NCI-H526 (cell line): ENCODE measurements at places on chromosomes 4 and X.

DNA sequence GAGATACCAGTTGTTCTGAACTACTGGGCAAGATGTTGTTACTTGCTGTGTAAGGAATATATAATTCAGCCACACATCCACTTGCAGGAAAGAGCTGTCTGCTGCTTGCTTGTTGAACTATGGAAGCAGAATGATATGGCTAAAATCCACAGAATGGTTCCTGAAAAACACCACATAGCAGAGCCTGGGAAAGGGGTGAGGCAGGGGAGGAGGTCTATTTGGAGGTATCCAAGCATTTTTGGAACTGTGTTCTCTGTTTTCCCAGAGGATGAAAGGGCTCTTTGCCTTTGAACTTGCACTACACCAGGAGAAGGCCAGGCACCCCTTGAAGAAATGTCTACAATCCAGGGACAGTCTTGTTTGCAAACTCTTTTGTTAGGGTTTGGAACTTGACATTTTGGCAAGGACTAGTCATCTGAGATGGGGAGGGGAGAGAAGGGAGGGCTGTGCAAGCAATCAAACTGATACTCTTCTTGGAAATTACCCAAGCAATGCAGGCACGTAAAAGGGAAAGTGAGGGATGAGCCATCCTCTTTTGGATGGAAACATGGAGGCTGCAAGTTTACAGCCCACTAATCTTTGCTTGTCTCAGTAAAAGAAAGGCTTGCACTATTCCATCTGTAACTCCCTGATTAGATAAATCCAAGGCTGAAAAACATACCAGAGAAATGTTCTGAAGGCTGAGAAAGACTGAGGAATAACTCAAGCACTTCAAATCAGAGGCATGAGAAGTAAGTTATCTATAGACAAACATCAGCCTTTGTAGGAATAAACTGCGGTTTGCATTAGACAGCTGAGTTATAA, 141.0 kb downstream of the TSPAN5 start:
- DNase-seq = no peak

DNA sequence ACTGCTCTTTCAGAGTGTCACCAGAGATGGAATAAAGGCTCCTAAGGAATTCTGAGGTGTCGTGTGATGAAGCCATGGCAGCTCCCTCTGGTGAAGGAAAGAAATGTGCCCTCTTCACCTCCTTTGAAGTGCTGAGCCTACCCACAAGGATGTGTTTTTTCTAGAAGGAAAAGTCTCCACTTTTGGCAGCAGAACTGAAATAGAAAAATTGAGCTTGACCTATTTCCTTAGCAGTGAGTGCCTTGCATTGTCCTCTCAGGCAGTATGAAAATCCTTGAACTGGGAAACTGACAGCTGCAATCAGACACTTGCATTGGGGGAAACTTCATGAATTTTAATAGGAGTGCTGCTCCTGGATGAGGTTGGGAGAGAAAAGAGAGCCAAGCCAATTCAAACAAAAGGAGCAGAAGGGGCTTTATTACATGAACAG, 95.2 kb downstream of the DCLK2 start:
- peak; percentile 34 for DNase-seq

GRCh38 chrX:138929926-138930582, 218.5 kb upstream of the FGF13 start:
- DNase-seq = no peak

DNA sequence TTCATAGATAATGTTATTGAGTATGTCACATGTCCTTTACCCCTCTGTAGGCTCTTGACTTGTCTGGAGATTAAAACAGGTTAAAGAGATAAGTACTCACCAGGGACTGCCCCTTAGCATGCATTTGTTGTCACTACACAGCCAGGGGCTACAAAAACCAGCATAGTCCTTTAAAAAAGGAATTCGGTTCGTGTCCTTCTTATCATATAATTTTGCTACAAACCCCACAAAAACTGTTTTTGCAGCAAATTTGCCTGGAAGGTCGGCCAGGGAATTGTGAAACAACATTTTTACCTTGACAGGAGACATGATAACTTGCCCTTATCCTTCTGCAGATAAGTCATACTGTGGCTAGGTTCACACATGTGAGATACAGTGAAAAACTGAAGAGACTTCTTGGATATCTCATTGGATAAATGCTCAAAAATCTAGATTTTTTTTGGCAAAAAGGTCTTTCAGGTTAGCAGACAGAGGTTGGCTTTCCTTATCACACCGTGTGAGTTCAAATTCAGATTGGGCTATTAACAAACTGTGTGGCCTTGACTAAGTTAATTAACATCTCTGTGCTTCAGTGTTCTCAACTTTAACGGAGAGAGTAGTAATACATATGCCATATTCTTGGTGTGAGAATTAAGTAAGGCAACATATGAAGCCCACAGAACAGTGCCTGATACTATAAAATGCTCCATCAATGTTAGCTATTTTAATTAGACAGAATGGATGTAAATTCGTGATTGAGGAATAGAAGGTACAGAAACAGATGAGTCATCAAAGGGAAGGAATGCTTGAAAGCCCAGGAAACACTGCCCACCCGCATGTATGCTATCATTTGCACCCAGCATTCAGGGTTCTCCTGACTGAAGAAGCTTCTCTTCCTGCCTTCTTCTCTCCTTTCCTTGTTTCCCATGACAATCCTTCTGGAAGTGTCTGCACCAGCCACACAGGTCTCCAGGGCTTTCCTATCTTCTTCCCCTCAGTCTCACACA, 30.0 kb downstream of the FAM9C start:
- no peak for DNase-seq

DNA sequence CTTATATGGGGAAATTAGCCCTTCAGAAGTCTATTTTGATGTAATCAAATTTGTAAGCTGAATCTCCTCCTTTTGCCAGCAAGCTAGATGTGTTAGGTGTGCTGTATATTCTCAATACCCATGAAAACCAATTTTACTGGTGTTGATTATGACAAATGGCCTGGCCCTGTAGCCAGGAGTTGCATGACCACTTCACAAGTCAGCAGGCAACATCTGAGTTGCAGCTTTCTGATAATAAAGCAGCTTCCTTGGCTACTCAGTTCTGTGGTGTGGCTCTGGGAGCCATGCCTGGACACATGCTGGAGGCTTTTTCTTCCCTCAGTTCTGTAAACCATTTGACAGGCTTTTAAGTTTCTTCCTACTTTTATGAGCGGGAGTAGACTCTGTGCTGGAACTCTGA, 154.1 kb upstream of the CXCL13 start:
- DNase-seq = no peak

DNA sequence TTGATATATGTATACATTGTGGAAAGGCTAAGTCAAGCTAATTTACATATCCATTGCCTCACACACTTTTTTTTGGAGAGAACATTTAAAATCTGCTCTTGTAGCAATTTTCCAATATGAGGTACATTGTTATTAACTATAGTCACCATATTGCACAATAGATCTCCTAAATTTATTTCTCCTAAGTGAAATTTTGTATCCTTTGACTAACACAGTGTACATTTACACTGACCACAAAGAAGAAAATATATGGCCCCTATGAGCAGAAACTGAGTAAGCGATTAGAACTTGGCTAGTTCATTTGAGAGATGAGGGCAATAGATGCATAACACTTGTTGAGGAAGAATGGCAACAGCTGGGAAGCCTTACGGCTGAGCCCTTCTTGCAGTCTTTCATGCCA, 20.3 kb upstream of the GUCY1B1 start:
- DNase-seq = no peak

GRCh38 chr4:134189480-134189879, 12.1 kb downstream of the PABPC4L start:
- DNase-seq = no peak

GRCh38 chrX:129641941-129642340, 12.8 kb downstream of the APLN start:
- DNase-seq = no peak

- DNase-seq = no peak
Observed at GRCh38 chr4:159297091-159297490, 194.2 kb downstream of the RAPGEF2 start.

GRCh38 chr4:52015366-52015765, 4.8 kb downstream of the LRRC66 start:
- peak; percentile 17 for DNase-seq

DNA sequence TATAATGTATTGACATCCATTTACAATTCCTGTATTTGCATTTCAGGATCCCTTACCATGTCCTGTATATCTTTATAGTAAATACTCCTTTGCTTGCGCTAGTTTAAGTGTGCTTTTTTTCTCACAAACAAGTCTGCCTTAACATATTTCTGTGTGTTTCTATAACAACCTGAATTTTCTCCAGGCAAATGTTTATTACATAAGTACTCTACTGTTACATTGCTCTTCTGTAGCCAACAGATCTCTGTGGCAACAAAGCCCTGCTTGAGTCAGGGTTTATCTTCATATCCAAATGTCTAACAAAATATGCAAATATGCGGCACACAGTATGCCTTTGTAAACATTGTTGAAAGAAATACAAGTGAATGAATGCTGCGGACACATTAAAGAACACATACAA, 625.5 kb downstream of the TLL1 start:
- peak; percentile 99 for DNase-seq

- DNase-seq = no peak
Observed at GRCh38 chr4:53790286-53790685, 199.0 kb upstream of the LNX1 start.

DNA sequence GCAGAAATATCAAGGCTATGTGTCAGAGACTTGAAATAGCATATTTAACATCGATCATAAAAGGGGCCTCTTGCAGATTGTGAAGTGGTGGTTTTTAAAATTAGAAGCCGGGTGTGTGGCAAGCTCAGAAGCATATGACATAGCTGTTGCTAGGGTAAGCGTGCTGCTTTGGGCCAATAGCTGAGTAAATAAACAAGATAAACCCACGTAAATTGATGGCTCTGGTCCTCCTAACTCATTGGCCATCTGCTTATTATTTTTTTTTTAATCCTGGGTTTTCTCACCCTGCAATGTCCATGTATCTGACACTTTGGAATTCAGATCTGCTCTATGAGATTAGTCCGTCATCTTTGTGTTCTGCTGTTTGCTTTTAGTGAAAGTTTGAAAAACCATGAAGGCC, 32.6 kb upstream of the STOX2 start:
- DNase-seq = no peak

- no peak for DNase-seq
Observed at GRCh38 chrX:118780911-118781310, 42.7 kb upstream of the ZCCHC12 start.

- DNase-seq = no peak
Observed at GRCh38 chrX:9717376-9717775, 48.3 kb downstream of the GPR143 start.

DNA sequence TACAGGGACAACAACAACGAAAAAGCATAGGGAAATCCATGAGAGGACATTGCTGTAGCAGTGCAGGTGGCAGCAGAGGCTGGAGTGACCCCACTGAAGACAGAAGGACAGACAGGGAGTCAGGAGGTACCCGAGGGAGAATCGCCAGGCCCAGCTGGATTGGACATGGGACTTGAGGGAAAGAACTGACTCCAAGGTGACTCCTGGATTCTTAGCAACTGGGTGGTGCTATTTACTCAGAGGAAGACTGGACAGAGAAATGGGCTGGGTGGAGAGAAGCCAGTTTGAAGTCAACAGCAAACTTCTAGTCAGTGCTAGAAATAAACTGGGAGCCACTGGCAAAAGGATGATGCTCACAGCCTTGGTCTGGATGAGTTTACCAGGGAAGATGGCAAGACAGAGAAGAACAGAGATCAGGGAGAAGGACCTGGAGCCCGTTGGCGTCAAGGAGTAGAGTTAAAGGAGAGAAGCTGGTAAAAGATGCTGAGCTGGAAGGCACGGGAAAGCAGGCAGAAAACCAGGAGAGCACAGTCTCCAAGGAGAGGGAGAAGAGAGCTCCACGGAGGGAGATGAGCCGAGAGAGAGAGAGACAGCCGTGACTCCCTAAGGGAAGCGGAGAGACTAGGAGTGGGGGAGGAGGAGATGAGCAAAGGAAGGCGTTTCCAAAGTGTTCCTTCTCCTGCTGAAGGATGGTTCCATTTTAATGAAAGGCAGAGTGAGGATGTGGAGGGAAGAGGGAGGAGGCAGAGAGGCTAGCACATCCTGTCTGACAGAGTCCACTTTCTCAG, 119.4 kb downstream of the AFAP1 start:
- DNase-seq = no peak

DNA sequence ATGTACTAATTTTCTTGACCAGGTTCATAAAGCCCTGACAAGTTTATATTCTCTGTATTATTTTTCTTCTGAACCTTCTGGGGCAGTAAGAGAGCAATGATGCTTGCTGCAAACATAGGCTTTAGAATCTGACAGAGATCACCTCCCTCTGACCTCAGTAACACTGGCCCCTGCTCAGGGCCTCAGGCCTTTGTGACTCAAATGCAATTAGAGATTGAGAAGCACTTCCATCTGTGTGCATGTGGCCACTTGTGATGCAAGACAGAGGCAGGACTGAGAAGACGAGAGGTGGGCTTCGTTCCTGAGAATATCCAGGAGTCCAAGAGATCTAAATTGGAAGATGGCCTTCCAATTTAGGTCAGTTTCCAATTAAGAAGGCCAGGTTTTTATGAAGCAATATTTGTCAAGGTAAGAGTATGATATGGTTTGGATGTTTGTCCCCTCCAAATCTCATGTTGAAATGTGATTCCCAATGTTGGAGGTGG, 82.8 kb upstream of the VEGFC start:
- DNase-seq = no peak

- no peak for DNase-seq
Observed at GRCh38 chr4:132180020-132180427, 969.1 kb upstream of the PCDH10 start.

GRCh38 chr4:25993395-25994185, 79.6 kb downstream of the SMIM20 start:
- no peak for DNase-seq

- DNase-seq = no peak
Observed at GRCh38 chr4:8293131-8293975, 23.8 kb downstream of the HTRA3 start.

- DNase-seq = no peak
Observed at GRCh38 chr4:74665346-74665745, 129.0 kb downstream of the BTC start.

DNA sequence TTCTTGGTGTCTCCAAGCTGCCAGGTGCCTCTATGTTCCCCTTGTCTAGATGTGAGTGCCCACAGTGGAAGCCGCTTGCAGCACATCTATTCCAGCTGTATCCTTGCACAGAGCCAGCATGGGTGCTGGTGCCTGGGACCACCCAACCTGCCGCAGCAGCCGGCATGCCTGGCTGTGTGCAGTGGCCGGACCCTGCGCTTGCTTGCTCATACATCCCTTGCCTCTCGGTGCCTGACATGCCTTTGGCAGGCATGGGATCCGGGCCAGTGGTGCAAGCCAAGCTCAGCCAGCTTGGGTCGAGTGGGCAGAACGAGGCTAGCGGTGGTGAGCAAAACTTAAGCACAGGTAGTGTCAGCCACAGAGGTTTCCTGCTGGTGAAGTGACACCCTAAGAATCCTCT, 355.1 kb downstream of the TLL1 start:
- DNase-seq = no peak

- DNase-seq = no peak
Observed at GRCh38 chrX:124001581-124001980, 40.1 kb downstream of the STAG2 start.

- DNase-seq = no peak
Observed at GRCh38 chrX:2385224-2385623, 115.6 kb downstream of the DHRSX start.

DNA sequence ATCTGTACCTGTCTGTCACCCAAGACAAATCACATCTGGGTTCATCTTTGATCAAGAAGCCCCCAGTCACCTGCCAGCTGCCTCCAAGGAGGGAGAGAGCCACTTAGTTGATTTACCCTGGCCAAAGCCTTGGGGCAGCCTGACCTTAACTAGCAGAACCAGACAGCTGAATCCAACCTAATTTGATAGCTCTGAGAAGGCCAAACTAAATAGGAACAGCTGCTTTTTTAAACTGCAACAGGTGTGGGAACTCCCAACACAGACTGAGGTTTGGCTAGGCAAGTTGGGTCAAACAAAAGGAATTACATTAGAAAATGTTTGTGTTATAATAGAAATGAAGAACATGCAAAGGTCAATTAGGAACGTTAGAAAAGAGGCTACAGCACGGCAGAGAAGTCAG, 375.7 kb downstream of the NLGN4X start:
- no peak for DNase-seq
